ENCODE measurements at places on chromosomes 6 and 20.

GRCh38 chr6:34011264-34011663 lies 134.6 kb downstream of the GRM4 start:
- DNase-seq = no peak

DNA sequence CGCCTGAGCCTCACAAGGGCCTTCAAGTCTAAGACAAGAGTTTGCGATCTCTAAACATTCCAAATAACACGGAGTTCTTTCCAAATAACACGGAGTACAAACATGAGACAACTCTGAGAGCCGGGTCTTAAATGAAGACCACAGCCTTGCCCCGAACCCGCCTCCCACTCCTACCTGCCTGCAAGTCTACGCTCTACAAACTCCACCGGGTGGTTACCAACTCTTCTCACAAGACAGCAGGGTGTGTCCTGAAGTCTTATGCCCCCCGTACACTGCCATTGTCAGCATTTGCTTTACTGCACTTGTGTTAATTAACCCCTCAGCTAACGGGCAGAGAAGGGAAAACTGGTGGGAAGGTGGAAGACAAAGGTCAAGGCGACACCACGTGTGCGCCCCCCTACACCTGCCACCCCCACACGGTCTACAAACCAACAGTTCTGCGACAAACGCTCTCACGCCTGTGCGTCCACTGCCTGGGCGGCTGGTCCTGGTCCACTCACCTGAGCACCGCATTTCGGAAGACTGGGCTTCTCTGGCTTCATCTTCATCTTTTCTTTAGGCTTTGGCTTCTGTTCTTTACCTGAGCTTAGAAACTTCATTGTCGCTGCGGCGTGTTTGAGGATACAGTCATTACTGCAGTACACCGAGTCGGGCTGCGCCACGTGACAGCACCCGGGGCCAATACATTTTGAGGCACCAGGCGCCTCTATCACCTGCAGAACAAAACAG lies 19.5 kb downstream of the DIDO1 start:
- no peak for DNase-seq

DNA sequence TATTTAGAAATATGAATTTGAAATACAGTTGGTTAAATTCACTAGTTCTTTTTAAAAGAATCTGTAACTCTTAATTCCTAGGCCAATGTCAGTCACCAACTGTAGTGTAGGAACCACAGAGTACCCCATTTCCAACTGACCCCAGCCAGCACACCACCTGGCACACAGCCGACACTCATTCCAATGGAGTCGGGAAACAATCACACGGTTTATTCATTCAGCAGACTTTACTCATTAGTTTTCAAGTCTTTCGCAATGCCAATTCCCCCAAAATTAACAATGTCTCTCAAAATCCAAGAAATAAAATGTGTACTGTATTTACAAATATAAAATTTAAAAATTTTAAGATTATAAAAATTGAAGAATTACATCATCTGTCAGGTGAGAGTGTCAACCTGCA lies 13.5 kb downstream of the ARG1 start:
- no peak for DNase-seq

DNA sequence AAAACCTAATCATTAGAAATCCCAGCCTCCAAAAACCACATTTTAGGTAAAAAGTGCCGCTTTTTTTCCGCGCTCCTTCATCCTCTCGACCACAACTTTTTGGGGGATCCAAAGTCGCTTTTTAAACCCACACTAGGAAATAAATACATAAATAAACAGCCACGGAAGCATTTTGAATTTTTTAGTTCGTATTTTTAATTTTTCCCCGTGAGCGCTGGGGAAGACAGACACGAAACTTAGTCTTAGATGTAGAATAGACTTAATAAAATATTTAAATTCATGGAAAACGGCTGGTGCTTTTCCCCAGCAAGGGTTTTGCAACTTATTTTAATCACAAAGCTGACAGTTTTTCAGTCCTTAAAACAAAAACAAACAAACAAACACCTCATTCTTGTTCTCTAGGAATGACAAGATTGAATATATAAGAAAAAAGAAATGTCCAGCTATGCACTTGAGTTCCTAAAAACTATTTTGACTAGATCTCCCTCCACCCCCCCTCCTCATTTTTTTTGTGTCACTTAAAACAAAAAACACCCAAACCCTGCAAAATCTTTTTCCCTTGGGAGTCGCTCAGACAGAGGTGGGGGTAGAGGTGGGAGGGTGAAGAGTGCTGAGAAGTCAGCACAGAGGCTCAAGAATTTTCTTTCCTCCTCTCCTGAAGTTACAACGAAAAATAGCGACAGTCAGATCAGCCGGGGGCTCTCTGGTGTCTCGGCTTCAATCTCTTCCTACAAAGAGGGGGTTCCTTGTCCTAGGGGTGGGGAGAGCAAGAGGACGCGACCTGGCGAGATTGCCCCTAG lies 43.4 kb upstream of the SUPT3H start:
- no peak for DNase-seq

GRCh38 chr6:45677381-45678284 lies 299.9 kb upstream of the SUPT3H start:
- DNase-seq = peak; percentile 46

DNA sequence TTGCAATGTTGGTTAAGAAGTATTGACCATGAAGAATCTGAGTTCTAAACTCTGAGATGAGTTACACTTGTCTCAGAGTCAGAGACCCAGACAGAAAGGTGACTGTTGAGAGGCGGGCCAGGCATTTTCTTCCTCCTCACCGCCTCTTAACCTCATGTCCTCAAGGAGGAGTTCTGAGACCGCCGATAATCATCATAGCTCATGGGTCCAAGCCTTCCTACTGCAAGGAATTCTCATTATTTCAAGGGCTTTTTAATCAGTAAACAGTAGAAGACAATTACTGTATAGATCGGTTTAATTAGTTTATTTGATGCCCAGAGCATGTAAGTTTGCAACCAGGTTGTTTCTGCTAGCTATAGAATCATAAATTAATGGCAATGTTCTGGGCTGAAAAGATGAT lies 382.4 kb upstream of the MMS22L start:
- DNase-seq = no peak

- DNase-seq = no peak
These were observed 49.0 kb downstream of the PPARD start for GRCh38 chr6:35391240-35391968.

GRCh38 chr20:58945965-58946631 lies 35.0 kb upstream of the NELFCD start:
- no peak for DNase-seq

GRCh38 chr20:24984961-24985640 lies 7.5 kb downstream of the APMAP start:
- DNase-seq = no peak

DNA sequence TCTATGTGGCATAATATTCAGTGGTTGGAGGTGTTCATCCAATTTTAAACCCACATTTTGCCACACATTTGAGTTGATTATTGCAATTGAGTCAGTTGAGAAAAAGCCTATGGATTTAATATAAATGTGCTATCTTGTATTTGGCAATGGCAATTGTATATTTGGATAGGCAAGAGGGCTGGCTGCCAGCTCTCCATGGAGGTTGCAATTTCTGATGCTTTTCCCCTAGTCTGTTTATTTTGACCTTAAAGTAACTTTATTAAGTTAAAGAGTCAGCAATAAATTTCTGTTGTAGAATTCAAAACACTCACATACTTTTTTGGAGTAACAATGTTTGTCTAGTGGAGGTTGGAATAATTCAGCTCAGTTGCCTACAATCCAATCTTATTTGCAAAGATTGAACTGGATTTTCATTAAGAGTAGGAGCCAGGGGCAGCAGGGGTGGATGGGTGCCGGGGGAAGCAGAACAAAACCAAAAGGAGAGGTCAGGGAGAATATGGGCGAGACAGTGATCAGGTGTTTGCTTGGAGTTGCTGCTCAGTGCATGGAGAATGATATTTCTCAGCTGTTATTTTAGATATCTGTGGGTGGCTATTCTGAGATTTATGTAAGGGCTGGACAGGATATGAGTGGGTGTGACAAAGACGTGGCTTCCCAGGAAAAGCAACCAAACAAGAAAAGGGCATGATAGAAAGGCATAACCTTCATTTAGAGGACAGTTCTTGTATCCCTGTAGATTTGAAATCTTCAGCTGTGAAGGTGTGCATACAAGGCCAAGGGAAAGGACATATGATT lies 163.0 kb downstream of the HDGFL1 start:
- DNase-seq = no peak

- no peak for DNase-seq
These were observed 181.6 kb upstream of the AKAP12 start for GRCh38 chr6:151058021-151058733.

- DNase-seq = no peak
These were observed 92.9 kb downstream of the SPTLC3 start for GRCh38 chr20:13101706-13102105.

- DNase-seq = no peak
These were observed 777 bp downstream of the SRSF6 start for GRCh38 chr20:43458422-43458924.

DNA sequence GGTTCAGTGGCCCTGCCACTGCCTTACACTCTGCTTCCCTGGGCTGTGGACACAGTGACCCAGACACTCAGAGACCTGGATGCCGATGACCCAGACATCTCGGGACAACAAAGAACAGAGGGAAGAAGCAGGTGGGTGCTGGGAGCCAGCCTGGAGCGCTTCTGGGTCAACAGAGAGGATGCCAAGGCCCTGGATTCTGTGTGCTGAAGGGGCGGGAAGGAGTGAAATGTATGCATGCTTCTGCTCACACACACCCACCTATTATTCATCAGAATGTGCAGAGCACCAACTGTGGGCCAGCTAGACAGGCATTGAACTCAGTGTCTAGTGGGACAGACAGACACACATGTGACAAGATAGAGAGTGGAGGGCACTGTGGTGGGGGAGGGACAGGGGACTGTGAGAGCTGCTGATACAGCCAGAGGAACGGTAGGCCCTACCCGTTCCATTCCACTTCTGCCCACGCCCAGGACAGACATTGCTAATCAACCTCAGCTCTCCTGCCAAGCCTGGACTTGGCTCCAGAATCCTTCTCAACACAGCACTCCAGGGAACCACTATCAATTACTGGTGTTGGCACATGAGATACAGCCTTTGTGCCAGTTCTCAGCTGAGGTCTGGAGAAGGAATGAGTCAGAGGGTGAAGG lies 20.2 kb downstream of the KCNK15 start:
- DNase-seq = no peak

- no peak for DNase-seq
These were observed 545.6 kb downstream of the PKHD1 start for GRCh38 chr6:51541847-51542246.

DNA sequence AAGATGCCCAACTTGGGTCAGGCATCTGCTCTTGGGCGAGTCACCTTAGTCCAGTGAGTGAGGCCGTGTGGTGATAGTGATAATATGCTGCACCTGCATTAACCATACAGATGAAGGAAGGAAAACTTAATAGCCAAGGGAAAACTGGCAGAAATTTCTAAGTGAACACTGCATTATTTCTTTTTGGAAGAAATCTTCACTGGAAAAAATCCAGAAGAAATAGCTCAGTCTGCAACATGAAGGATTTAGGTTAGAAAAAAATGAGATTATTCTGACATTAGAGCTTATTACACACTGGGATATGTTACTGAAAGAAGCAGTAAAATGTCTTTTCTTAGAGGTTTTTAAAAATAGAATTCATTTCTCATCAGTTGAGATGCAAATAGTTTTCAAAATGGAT lies 947.3 kb downstream of the KIF16B start:
- DNase-seq = no peak

GRCh38 chr6:16421462-16421960 lies 183.1 kb downstream of the GMPR start:
- DNase-seq = no peak

- no peak for DNase-seq
These were observed 64.2 kb upstream of the SLC35B3 start for GRCh38 chr6:8499540-8499939.

DNA sequence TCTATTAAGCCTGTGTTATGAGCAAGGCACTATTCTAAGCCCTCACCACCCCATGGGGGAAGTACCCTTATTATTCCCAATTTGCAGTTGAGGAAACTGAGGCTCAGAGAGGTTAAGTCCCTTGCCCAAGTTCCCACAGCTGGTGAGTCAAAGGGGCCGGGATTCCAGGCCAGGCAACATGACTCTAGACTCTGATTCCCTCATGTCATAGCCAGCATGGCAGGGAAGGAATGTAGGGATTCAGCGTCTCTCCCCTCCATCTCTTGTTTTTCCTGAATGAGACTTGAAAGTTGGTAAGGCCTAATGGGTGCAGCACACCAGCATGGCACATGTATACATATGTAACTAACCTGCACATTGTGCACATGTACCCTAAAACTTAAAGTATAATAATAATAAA lies 6.7 kb downstream of the C6orf132 start:
- no peak for DNase-seq

- no peak for DNase-seq
These were observed 495 bp downstream of the FAM83B start for GRCh38 chr6:54846857-54847674.

GRCh38 chr6:108027056-108027455 lies 47.5 kb downstream of the OSTM1 start:
- DNase-seq = no peak

DNA sequence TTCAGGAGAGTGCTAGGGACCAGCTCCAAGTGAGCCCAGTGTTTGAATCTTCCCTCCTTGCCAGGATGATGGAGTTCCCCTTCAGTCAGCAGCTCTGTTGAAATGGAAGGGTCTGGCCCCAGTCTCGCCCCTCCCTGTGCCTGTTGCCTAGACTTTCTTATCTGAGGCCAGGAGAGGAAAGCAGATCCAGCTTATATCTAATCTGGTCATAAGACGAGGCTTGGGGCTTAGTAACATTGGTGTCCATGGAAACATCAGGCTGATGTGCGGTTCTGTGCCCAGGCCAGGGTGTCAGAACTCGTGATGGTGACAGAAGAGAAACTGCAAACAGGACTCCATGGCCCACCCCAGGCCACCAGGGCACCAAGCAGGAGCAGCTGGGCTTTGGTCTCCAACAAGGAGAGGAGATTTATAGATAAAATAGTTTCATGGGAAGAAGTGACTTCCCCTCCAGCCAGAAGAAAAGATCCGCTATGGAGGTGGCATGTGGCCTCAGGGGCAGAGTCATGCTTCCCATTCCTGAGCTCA lies 9.8 kb downstream of the MAS1L start:
- no peak for DNase-seq

- DNase-seq = no peak
These were observed 379.5 kb upstream of the SULF2 start for GRCh38 chr20:48164566-48165400.

- DNase-seq = peak; percentile 69
These were observed at the start of gene RIN2 for GRCh38 chr20:19758133-19758500. TSS of gene RIN2 (plus strand) at chr20:19758258. CDS start at chr20:19889602, 131,344 bp downstream.

DNA sequence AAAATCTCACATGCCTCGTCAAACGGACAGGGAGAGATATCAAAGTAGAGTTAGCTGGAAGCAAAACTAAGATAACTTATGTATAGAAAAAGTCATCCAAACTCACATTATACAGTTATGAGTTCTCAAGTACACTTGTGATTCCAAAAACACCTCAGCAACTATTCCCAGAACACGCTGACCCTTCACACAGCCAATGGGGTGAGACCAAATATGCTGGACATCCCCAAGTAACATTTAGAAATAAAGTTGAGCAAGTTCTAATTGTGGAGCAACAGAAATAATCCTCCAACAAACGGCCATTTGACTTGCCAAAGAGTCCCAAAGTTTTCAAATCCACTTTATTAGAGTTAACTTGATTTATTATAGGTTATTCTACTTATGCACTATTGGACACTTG lies 52.4 kb downstream of the LY86 start:
- DNase-seq = no peak

All from substantia nigra (tissue), 51 donors.